ENCODE measurements at places on chromosomes 12 and 14.

- no peak for DNase-seq
These were observed 206.8 kb upstream of the BCL2L14 start for GRCh38 chr12:11863988-11864387.

GRCh38 chr14:103006106-103006505 is 51.2 kb downstream of the CDC42BPB start:
- no peak for DNase-seq

- no peak for DNase-seq
These were observed 660 bp upstream of the MCRS1 start for GRCh38 chr12:49568442-49569162.

DNA sequence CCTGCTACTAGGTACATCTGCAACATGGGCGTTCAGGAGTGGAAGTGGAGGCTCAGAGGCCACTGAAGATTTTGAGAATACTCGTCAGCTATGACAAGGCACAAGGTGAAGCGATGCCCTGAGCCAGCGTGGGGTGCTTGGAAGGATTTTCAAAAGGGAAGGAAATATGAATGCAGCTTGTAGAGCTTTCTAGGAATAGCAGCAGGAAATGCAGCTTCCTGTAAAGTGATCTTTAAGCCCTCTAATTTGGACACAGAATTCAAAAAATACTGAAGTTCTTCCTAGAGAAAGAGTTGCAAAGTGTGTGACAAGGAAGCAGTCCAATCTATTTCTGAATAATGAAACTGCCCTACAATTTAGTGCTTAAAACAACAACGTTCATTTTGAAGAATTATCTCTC is 13.2 kb upstream of the C1S start:
- DNase-seq: no peak

DNA sequence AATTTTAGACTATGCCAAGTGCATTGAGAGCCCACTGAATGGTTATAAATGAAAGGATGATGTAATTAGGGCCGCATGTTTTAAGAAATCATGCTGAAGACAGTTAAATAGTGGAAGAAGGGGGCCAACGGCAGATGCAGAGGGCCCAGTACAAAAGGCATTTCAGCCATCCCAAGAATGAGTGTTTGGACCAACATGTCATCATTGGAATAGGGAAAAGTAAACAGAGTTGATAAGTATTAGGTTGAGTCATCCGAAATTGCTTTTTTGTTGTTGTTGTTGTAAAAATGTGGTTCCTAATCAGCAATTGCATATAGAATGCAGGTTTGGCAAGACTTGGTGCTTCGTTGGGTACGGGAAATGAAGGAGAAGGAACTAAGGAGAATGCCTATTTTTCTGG is 29.5 kb downstream of the BMP4 start:
- DNase-seq: peak; percentile 12

GRCh38 chr12:111467092-111467856 is 61.6 kb downstream of the SH2B3 start:
- no peak for DNase-seq

DNA sequence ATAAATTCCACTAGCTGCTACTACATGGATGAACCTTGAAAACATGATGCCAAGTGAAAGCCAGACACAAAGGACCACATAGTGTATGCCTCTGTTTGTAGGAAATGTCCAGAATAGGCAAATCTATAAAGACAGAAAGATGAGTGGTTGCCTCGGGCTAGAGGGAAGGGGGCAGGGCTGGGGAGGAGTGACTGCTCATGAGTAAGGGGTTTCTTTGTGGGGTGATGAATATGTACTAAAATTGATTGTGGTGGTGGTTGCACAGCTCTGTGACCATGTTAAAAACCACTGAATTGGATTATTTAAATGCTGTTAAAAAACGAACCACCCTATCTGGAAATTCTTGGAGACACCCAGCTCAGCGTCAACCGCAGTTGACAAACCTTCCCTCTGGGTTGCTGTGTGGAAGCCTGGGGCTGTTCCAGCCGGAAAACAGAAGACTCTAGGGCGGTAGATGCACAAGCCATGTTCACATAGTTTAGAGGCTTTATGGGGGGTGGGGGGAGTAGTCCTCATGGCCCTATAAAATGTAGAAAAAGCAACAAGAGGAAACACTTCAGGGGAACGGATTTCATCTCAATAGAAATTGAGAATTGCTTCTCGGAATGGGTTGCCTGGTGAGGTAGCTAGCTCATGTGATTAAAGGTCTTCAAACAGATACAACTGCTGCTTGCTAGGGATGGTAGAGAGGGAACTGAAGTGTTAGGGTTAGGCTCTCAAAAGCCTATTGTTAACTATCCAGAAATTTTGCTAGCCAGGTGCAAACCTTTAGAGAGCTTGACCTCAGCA is 29.4 kb downstream of the RIN3 start:
- no peak for DNase-seq

- no peak for DNase-seq
These were observed 10.6 kb downstream of the PAPOLA start for GRCh38 chr14:96512602-96513397.

GRCh38 chr12:1367331-1368291 is 226.8 kb downstream of the FBXL14 start:
- peak; percentile 16 for DNase-seq

DNA sequence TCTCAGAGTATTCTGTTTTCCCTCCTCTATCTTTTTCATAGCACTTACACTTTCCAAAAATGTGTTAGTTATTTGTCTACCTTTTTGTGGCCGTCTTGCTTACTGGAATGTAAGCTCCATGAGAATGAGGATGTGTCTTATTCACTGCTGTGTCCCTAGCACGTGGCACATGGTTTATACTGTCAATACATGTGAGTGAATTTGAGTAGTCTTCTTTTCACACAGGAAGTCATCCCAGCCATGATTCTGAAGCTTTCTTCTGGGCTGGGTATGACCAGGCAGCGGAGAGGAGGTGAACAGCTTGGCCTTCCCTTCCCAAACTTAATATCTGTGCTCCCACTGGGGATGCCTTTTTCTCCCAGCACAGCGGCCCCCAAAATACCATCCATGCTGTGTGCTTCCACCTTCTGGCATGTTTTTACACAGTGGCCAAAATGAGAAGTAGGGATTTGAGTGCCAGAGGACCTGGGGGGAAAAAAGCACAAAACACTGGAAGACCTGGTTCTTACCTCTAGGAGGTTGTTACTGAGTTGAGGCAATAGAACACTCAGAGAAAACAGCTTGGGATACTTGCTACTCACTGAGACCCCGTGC is 10.3 kb downstream of the PLEKHG3 start:
- no peak for DNase-seq

DNA sequence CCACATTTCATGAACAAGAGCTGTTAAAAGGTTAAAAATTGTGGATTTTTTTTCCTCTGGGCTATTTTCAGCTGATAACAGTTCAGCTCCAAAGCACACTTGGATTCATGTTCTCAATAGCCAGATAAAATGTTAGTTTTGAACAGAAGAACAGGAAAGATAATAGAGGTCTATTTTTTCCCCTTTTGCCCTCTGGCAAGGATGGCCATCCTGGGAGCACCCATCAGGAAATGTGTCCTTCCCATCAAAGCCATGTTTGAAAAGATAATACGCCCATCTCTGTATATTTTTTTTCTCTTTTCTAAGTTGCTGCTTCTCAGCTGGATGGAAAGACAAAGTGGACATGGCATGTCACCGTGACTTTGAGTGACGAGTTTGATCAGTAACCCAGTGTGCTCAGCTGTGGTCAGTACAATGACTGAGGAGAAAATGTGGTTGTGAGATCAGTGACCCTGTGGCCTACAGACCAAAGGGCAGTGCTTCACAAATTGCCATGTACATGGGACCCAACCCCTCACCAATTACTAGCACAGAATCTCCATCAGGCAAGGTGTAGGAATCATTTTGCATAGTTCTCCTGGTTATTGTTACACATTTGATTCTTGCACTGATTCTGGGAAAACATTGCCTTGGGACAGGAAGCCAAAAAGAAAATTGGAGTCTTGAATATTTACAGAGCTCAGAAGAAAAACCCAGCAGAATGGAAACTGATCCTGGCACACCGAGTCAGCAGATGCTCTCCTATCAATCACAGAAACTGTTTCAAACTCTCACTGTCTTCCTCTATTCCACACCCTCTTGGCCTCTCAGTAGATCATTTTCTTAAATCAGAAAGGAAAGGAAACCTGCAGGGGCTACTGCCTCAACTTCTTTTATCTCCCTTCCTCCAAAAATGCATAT is 64.3 kb downstream of the ANO6 start:
- no peak for DNase-seq

DNA sequence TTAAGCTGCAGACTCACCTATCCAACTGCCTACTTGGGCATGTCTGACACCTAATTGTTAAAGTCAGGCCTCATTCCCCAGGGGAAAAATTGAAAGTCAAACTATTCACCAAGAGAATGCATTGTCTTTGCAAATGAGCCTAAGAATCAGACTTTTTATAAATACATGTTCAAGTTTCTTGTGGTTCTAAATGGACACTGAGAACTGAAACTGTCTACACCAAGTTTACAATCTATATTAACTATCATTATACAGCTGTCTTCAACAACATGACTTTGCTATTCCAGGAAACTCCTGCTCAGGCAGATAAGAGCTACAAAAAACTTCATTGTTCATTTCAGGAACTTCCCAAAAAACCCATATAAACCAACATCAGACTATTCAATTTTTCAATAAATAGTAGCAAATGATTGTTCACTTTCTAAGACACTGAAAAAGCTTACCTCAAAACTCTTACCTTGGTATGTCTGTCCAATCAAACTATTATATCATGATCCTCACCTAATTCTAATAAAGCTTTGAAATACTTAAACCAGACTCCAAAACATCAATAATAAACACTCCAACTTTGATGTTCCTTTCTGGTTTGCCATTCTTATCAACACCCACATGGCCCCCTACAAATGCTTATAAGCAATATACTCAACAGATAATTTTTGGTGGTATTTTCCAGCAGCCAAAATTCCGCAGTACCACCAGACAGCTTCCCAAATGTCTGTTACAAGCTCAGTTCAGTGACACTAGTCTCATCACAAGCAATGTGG is 24.2 kb downstream of the CDK17 start:
- DNase-seq: no peak

DNA sequence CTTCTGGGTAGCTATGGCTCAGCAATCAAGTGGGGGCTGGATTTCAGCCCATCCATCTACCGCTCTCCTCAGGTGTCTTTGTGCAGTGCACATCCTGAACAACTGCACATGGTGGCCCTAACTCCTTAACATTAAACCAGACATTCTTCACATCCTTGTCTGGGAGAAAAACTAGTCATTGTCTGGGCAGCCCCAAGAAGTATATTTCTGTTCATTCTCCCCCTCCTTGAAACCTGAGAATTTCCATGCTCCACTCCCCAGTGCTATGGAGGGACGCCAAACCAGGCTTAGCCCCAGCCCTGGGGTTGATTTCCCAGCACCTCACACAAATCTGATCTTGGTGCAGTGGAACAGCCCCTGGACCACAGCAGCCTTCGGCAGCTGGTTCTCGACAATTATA is 13.4 kb downstream of the MYL2 start:
- no peak for DNase-seq

GRCh38 chr12:92464911-92465310 is 237.9 kb upstream of the PLEKHG7 start:
- no peak for DNase-seq

GRCh38 chr12:94977766-94978468 is 25.6 kb downstream of the NDUFA12 start:
- DNase-seq: no peak

DNA sequence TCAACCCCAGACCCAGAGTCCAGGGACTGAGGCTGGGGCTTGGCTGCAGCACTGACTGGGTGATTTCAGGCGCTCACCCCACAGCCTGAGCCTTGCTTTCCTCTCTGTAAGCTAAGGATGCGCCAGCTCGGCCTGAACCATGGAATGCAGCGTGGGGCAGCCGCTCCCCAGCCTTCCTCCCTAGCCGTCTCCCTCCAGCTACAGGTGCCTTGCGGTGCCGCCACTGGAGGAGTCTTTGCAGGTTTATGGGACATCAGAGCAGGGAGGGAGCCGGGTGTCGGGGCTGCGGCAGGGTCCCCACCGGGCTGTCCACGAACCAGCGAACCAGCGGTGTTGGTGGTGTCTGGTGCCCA is 19.4 kb downstream of the PPP2R5C start:
- no peak for DNase-seq

GRCh38 chr14:22407033-22407432 is 182.0 kb downstream of the DAD1 start:
- DNase-seq: no peak

DNA sequence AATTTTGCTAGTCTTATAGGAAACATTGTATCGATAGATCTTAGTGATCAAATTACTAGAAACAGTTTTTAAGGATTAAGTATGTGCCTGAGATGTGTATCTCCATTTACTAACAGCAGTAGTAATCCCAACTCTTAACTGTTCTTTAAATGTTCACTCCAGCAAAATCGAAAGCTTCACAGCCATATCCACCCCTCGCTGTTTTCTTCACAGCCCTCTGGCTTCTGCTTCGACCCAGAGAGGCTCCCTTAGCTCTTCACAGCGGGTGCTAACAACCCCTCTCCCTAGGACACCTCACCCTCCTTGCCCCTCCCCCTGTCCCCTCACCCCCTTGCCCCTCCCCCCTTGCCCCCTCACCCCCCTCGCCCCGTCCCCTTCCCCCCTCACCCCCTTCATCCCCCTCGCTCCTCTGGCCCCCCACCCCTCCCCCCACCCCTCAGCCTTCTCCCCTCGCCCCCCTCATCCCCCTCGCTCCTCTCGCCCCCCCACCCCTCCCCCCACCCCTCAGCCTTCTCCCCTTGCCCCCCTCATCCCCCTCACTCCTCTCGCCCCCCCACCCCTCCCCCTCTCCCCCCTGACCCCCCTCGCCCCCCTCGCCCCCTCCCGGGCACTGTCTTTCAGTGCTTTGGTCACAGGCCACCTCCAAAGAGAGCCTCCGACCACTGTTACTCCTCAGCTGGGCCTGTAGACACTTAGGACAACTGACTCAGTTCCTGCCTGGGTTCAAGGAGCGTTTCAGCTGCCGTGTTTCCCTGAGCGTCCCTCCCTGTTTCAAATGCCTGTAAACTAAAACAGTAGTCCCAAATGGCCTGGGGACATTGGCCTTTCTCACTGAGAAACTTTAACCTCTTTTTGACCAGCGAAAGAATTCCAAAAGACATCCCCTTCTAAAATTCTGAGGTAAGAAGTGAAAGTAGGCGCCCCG is 46.0 kb upstream of the DYNC1H1 start:
- no peak for DNase-seq

GRCh38 chr14:104705340-104706047 is 16.1 kb downstream of the INF2 start:
- no peak for DNase-seq

GRCh38 chr14:24430143-24430681 is 458 bp downstream of the KHNYN start:
- peak; percentile 86 for DNase-seq

GRCh38 chr12:90166671-90167070 is 458.0 kb upstream of the ATP2B1 start:
- DNase-seq: no peak

All from T1000 (cell line).